Smooth muscle cell of bladder (primary cell): ENCODE measurements at places on chromosomes 3 and 15. TPM values are rescaled to one million over a fixed set of nuclear protein-coding genes. Genes with fewer than 3 reads are reported as not detected.

CPN2 gene
- not detected in 2 replicates for total RNA-seq

TRIP4 gene
- 7.4 and 8.2 TPM in 2 replicates for total RNA-seq

CELF6 gene
- total RNA-seq, result under 0.01 and 0.18 TPM in 2 replicates

C3orf85 gene
- not detected in 2 replicates for total RNA-seq

REC114 gene
- total RNA-seq, result not detected in 2 replicates
